ENCODE measurements at places on chromosomes 3 and 15. TPM values are rescaled to one million over a fixed set of nuclear protein-coding genes. Genes with fewer than 3 reads are reported as not detected.

Gene ALS2CL
- polyA plus RNA-seq = 0.46 TPM

Gene GCNT3
- 0.11 TPM for polyA plus RNA-seq

Gene ARPP21
- polyA plus RNA-seq = not detected

Gene IL17RD
- polyA plus RNA-seq = 0.60 TPM

Measured in fibroblast of lung (primary cell).